ENCODE measurements at places on chromosomes 3 and 15.

DNA sequence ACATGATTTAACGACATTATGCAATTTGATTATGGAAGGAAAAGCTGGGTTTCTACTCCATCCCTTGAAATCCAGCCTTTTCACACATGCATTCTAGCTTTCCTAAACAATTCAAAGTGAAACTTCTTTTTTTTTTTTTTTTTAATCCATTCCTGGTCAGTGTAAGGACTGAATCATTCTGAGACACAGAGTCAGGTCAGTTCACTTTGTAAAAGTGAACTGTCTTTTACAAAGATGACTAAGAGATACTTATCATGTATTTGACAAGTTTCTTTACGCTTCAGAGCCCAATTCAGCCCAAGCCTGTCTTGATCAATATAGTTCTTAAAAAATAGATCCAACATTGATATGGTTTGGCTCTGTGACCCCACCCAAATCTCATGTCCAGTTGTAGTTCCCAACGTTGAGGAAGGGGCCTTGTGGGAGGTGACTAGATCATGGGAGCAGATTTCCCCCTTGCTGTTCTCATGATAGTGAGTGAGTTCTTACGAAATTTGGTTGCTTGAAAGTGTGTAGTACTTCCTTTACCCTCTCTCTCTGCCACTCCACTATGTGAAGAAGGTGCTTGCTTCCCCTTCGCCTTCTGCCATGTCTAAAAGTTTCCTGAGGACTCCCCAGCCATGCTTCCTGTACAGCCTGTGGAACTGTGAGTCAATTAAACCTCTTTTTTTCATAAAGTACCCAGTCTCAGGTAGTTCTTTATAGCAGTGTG lies 345.6 kb upstream of the THBS1 start:
- DNase-seq, result no peak

DNA sequence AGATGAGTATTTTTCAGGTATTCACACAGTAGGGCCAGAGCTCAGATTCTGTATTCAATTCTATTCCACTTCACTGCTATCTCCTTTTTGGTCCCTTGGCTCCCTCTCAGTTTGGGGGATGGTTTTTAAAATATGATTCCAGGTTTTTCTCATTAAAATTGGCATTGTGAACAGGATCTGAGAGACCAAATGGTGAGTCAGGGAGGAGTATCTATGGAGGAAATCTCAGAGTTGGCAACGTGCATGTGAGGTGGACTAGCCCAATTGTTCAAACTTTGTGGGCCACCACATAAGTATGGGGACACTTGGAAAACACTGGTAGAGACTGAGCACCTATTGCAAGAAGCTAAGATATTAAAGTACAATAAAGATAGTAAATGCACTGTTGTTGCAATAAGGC lies 53.9 kb upstream of the TTC14 start:
- DNase-seq, result no peak

DNA sequence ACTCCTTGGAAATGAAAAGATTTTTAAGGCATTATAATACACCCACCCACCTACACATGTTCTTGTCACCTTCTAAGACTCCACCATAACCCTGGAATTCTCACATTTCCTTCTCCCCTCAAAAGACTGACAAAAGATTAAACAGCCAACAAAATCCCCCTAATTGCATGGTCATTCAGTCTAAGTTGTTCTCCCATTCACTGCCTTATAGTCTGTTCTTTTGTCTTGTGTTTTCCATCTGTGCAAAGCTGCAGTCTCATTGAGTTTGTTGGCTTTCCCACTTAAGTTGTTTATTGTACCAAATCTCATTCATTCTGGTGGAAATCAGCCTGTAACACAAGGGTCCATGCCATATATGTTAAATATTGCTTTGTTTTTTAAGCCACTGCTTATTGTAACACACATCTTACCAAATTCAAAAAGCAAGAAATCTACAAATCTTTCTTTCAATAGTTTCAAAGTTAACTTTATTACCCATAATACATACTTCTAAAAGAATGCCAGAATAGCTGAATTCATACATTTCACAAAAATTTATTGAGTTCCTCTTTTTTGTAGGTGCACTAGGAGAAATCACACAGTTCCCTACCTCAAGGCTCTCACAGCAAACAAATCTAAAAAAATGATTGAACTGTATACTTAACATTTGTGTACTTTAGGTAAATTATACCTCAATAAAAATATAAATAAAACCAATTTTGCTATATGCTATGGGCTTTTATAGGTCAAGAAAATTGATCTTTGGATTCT lies 2.4 kb upstream of the RCN2 start:
- DNase-seq, result no peak

- no peak for DNase-seq
These were observed 19.2 kb upstream of the GSK3B start for GRCh38 chr3:120113128-120114116.

DNA sequence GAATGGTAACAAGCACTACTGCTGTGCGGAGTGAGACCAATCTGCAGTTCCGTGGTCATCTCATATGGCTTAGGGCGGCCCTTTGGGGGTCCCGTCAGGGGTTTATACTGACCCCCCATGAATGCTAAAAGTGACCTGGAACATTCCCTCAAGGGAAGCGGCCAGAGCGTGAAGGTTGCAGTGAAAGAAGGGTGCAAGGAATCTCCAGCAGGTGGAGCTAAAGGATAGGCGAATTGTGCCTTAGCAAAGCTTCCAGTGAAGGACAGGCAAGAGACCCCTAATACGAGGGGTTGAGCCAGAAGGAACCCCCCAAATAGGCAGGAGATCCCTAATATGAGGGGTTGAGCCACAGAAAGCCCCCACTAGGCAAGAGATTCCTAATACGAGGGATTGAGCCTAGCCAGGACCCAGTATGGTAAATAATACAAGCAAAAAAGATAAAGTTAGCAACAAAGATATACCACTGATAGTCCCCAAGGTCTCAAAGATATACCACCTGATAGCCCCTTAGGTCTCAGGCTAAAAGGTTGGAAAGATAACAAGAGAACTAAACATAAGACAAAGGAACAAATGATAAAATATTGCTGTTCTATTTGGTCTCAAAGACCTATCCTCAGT lies 32.8 kb downstream of the ZNF589 start:
- peak; percentile 5 for DNase-seq

- no peak for DNase-seq
These were observed 443.5 kb downstream of the OTOL1 start for GRCh38 chr3:161939918-161940620.

GRCh38 chr3:15038306-15038705 lies 26.8 kb downstream of the MRPS25 start:
- no peak for DNase-seq

GRCh38 chr15:85472349-85472748 lies 91.9 kb downstream of the AKAP13 start:
- no peak for DNase-seq

- DNase-seq, result no peak
These were observed 1.6 kb upstream of the MCTP2 start for GRCh38 chr15:94229591-94230369.

- DNase-seq, result no peak
These were observed 28.7 kb downstream of the CMTM7 start for GRCh38 chr3:32420126-32421038.

GRCh38 chr3:55309336-55309735 lies 177.8 kb downstream of the WNT5A start:
- DNase-seq, result no peak

DNA sequence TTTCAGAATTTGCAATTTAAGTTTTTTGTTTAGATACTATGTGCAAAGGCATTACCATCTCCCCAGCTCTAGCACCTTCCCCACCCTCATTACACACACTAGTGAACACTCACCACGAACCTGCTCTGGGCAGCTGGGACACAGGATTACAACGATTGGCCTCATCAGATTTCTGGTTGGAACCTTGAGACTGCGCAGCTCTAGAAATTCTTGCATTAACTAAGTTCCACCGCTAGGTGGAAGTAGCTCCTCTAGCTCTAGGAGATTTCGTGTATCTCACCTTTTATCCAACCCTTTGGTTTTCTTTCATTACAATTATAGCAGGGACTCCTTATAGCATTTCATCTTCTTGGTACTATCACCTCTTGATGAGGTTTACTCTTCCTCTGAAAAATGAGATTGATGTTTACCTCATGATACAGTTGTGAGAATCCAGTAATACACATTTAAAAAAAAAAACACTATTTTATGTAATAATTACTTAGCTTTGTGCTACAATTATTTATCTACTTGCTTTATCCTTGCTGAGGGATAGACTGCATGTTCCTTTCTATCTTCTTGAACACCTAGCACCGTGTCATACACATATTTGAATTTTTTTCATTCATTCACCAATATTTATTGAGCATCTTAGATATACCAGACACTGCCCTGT lies 28.7 kb upstream of the PLOD2 start:
- DNase-seq, result no peak

- no peak for DNase-seq
These were observed 47.9 kb downstream of the PEAK1 start for GRCh38 chr15:77371850-77372563.

GRCh38 chr3:16849229-16849628 lies 35.5 kb upstream of the PLCL2 start:
- peak; percentile 61 for DNase-seq

DNA sequence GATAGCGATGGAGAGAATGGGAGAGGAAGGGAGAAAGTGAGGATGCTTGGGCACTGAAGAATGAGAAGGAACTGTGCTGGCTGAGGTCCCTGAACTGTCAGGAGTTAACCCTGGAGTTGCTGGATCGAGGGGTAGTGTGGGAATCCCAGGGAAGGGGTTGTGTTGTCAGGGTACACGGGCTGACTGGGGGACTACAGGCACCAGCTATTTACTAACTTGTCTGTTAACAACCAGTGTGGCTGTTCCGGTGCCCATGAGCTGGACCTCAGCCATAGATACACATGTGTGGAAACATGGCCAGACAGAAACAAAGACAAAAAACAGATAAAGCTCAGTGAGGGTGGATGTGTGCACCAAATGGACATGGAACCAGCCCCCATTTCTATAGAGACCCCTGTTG lies 55.1 kb downstream of the GASK1A start:
- no peak for DNase-seq

DNA sequence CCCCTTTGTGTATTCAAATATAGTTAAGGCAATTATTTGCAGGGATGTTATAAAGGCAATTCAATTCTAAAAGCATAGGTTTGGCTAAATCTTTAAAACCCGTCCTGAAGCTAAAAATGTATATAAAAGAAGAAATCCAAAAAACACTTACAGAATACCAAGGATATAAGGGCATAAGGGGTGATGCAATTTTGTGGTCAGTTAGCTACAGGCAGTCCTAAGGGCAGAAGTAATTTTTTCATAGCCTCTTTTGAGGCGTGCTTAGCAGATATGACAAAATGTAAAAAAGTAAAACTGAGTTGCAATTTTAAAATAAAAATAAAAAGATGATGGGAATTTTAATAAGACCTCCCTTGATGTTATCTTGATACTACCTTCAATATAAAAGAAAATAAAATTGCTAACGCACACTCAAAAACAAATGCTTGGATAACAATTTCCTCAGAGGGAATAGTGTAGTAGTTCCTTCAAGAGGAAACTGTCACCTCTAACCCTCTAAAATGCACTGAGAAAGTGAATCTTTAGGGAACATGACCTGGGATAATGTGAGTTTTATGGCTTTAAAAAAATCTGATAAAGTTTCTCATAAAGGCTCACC lies 104.2 kb downstream of the MYH15 start:
- DNase-seq, result no peak
